ENCODE measurements at places on chromosomes 7 and 10.
A peak's percentile ranks its signal among the peaks of the same experiment; 100 is the strongest.

DNA sequence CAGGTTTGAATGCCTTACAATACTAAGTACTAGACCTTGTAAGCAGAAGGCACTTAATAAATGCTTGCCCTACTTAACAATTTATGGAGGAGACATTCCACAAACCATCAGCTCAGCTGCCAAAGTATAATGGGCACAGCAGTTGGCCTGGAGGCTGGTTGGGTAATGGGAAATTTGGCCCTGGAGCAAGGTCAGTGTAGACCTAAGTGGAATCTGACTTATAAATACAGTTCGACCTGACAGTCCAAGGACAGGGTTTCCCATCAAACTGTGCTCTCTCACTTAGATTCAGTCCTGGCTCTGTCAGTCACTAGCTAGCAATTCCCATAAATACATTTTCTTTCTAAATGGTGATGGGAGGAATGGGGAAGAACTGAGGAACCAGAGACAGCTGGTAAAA lies 62.6 kb upstream of the ABCB4 start:
- no peak for DNase-seq

DNA sequence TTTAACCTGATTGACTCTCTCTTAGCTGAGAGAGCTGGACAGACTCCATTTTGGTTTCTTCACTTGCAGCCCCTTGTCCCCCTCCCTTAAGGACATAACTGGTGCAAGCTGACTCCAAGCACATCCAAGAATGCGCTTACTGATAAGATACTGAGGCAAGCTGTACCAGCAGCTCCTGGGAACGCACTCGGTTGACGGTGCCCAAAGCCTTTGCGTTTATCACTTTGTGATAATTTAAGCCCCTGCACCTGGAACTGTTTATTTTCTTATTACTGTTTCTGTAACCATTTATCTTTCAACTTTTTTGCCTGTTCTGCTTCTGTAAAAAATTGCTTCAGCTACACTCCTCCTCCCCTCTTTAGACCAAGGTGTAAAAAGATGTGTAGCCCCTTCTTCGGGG lies 8.5 kb downstream of the AKR1B15 start:
- no peak for DNase-seq

- DNase-seq = no peak
Measured at GRCh38 chr10:3255616-3256015, 83.0 kb upstream of the PITRM1 start.

DNA sequence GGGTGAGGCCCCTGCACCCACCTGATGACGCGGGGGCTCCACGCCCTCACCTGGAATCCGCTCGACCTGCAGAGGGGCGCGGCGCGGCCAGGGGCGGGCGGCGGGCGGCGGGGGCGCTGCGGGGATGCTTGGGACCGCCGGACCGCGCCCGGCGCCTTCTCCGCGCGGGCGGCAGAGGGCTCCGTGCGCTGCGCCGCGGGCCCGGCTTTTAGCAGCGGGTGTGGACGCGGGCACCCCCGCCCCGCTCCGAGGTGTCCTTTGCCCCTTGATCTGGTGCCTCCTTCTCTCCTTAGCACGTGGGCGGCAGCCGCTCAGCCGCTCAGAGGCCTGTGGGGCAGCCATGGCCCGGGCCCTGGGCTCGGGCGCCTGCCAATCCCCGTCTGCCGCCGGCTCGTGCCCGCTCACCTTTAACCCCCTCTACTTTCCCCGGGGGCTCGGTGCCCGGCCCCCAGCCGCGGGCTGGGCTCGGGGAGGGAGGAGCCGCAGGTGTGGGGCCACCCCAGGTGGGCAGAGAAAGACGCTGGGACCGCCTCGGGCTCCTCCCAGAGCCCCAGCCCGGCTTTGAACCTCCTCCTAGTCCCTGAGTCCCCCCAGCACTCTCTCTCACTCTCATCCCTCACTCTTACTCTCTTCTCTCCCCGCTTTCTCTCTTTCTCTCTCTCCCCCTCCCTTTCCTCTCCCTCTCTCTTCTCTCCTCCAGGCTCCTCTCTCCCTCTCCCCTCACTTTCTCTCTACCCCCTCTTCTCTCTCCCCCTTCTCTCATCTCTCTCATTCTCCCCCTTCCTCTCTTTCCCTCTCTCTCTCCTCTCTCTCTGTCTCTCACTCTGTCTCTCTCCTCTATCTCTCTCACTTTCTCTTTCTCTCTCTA lies 19.7 kb upstream of the VPS37D start:
- no peak for DNase-seq

- no peak for DNase-seq
Measured at GRCh38 chr10:103564116-103564501, 70.6 kb downstream of the NEURL1 start.

DNA sequence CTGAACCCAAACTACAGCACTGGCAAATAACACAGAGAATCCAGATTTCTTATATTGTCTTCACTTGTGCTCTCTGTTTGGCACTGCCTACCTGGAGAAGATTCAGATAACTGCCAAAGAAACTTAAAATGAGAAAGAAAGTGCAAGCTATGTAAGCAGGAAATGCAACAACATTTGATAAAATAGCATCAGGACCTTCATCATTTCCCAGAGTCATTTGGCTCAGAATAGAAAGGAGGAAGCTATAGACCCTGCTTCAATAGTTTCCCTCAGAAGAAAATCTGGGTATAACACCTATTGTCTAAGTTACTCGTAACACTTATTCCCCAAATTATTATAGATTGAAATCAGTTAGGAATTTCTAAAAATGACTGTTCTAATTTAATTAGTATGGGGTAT lies 56.2 kb downstream of the CC2D2B start:
- DNase-seq = no peak

- no peak for DNase-seq
Measured at GRCh38 chr10:44801383-44802327, 109.5 kb upstream of the TMEM72 start.

- DNase-seq = peak; percentile 76
Measured at GRCh38 chr10:92591550-92592022, 1.3 kb upstream of the KIF11 start.

GRCh38 chr10:99742254-99742653 lies 10.2 kb downstream of the CUTC start:
- DNase-seq = no peak

DNA sequence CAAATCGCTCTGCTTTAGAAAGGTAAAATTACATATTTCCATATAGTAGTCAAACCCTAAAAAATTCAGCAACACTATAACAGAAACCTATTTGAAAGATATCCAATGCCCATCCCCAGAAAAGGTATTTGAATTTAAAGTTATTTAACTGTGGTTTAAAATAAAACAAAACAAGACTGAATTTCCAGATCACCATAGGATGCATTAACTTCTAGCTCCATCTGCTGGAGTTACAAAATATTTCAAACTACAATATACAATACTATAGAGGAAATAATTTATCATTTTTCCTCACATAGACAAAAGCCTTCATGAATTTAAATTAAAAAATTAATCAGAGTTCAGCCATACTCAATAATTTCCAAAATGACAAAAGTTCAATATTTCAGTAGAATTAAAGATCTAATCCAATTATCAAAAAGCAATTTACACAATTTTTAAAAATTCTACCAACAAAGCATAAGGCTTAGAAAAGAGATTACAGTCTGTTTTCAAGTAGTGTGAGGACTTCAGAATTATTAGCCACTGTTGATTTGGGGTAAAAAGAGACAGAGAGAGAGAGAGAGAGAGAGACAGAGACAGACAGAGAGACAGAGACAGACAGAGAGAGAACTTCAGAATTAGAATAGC lies 75.9 kb downstream of the LMBR1 start:
- DNase-seq = no peak

DNA sequence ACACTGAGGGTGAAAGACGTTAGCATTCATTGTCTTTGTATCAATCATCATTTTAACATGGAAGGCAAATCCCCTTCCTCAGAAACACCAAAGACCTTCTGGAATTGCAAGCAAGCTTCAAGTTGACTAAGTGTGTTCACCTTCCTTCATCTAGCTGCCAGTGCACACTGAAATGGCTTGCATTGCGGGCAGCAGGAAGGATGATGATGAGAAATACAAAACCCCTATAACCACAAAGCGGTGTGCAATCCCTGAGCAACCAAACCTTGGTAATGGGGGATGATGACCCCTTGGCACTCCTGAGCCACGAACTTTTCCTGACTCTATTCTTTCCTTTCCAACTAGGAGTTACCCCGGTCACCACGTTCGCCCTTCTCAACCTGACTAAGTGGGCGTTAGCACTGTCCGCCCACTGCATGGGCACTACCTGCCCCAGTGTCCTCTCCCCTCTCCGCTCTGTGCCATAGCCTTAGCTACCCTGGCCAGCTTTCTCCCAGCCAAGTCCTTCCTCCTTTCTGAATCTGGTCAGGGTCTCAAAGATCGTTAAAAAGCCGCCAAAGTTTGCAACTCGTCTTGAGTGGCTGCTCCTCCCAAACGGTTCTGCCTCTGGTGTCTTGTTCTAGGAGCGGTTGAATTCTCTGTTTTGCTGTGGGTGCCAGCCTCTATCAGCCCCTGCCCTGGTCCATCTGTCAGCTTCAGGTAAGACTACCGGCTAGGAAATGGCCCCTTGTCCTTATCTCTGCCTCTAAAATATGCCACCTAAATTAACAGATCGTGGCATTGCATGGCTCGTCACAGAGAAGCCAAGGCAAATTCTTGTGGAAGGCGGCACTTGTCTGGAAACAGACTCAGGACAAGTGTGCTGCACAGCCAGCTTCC lies 586 bp upstream of the AOC1 start:
- no peak for DNase-seq

DNA sequence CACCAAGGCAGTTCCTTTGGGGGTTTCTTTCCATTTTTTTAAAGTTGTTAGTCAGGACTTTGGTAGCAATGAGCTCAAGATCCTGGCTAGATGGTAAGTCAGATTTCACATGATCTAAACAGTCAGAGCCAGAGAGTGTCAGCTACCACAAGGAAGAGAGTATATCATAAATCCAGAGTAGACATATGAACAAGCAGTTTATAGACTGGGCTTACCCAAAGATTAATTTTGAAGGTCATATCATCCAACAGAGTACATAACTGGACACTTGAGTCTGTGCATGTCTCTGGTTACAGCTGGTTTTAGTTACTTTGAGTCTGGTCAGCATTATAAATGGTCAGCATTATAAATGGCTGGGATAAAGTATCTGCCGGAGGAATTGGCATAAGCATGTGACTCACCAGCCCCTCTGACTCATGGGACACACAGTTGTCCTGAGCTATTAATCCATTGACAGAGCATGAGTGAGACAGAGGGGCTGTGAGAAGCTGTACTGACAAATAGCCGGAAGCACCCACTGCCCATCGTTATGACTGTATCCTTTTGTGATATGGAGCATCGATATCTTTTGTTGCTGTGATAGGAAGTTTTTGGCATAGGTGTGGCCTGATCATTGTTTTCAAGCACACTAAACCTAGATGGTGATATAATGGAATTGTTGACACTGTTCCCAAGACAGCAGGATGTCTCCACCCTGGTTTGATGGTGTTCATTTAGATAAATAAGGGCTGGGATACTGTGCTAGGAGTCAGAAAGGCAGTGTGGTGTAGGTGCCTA lies 19.3 kb downstream of the PPP1R3C start:
- DNase-seq = no peak

DNA sequence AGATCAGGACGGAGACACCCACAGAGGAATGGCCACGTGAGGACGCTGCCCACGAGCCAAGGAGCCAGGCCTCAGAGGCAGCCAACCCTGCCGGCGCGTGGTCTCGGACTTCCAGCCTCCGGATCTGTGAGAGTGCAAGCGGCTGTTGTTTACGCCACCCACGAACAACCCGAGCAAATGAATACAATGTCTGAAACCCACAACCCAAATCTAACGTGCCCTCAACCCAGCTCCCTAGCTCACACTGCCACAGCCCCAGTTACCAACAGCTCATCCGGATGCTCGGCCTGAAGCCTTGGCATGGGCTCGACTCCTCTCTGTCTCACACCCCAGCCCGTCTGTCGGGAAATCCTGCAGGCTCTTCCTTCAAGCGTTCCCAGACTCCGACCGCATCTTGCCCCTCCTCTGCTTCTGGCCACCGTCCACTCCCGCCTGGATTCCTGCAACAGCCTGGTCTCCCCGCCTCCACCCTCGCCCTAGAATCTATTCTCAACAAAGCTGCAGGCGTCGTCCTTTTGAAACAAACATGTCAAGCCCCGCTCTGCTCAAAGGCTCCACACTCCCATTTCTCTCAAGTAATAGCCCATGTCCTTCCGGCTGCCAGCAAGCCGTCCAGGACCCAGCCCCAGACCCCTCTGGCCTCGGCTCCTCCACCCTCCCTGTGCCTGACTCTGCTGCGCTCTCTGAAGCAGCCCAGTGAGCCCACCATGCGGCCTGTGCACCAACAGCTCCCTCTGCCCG lies 35.3 kb downstream of the STK32C start:
- DNase-seq = no peak

GRCh38 chr10:30782537-30783461 lies 153.2 kb upstream of the LYZL2 start:
- DNase-seq = no peak

DNA sequence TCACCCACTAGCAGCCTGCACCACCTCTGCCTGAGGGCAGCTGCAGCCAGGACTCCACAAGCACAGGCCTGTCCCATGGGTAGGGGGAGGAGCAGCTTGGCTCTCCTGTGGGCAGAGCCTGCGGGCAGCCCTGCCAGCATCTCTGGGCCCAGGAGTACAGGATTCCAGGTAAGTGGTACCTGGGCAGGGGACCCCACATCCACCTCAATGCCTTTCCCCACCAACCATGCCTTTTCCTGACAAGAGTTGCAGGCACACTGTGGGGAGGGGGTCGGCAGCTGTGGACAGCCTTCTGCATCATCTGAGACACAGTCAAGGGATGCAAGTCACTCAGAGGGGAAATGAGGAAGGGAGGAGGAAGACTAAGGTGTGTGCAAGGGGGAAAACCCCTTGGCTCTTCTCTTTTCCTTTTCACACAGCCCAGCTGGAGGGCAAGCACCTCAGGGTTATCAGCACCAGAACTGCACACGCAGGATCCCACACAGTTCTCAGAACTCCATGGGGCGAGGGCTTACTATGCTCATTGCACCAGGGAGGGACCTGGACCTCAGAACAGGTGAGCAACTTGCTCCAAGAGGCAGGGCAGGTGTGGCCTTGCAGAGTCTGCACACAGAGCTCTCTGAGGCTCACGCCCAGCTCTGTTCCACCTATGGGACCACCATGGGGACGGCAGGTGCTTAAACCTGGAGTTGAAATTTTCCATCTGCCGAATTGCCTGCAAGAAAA lies 16.5 kb upstream of the ANTXRL start:
- no peak for DNase-seq

- DNase-seq = no peak
Measured at GRCh38 chr7:149529136-149529718, 31.6 kb upstream of the ZNF746 start.

- no peak for DNase-seq
Measured at GRCh38 chr7:107430057-107430456, 39.8 kb upstream of the GPR22 start.

Data from activated T-cell treated with anti-CD3 and anti-CD28 coated beads for 4 hours (primary cell).